ENCODE measurements at places on chromosomes 5 and 9.

GRCh38 chr5:123035360-123035917, 1.1 kb downstream of the PPIC start:
- DNase-seq = peak; percentile 78

DNA sequence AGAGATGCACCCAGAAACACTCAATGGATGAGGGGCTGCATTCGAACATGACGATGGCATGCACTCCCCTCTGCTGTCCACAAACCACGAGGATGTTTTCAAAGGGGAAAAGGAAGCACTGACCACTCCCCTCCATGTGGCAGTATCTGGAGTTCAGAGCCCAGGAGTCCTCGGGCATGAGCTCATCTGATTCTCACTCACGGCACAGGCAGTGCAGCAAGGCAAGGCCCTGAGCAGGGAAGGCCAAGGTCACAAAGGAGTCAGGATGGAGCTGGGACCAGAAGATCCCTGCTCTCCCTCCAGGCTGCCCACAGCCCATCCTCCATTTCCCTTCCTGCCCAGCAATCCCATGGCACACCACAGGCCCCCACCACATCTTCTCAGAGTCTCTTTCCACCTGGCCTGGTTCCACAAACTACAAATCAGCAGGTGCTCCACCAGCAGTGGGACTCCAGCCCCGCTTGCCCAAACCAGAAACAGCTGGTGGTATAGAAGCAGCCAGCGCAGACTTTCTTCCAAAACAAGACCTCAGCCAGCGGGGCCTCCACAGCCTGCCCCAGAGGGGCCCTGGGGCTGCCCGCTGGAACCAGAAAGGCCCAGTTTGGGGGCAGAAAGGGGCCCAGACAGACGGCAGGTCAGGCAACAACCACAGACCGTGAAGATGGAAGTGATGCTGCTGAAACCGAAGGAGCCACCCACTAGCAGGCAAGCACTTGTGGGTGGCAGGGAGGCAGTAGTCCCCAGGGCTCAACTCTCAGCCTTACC, 12.2 kb downstream of the TNIP1 start:
- no peak for DNase-seq

GRCh38 chr5:43729846-43730478, 127.0 kb downstream of the NNT start:
- DNase-seq = peak; percentile 32

DNA sequence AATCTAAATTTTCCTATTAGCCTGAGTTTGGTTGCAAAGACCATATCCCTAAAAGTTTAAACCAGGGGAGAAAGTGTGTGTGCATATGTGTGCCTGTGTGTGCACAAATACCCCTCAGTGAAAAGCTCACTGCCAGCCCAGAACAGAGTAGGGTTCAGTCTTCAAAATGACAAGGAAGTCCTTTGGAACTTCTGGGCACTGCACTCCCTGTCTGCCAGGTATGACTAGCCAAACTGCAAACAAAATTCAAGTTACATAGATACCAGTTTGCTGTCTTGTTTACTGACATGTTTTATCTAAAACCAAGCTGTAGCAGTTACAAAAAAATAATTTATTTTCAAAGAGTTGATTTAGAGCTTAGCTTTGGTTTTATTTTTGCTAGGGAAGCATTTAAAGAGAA, 100.1 kb downstream of the ARHGEF28 start:
- DNase-seq = no peak

DNA sequence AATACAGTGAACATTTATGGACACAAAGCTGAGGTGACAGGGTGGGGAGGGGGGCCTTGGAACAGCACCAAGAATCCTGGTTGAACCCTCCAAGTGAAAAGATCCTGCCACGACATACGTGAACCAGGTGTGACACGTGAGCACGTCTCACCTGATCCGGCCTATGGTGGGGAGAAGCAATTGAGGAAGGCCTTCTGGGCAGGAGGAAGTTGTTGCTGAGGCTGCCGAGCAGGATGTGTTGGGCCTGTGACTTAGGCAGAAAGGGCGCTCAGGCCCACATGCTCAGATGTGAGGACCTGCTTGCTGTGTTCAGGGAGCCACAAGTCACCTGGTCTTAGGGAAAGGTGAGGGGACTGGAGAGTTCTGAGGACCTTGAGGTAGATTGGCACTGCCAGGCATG, 2.5 kb upstream of the MAPK9 start:
- DNase-seq = no peak

DNA sequence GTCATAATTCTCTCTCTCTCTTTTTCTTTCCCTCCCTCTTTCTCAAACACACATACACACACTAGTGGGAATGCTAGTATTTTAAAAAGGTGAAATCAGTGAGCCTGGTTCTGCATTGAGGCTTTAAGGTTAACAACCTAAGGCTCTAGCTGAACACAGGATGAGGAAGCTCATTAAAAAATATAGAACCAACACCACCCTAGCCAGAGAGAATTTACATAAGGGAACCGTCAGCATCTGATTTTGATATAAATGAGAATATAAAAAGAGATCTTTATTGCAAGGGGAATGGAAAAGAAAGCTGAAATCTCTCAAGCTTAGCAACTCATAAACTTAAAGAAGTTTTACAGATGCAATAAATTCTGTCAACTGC, 100.5 kb downstream of the MAMDC2 start:
- DNase-seq = no peak

DNA sequence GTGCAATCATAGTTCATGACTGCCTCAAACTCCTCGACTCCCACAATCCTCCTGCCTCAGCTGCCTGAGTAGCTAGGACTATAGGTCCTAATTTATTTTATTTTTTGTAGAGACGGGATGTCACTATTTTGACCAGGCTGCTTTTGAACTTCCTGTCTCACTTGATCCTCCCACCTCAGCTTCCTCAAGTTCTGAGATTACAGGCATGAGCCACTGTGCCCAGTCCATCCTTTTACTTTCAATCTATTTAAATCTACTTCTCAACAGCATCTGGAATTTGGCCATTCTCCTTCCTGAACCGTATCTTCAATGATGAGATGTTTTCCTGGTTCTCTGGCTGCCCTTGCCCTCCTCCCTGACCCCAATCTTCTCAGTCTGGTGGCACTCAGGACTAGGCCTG, 12.2 kb upstream of the GRIN1 start:
- DNase-seq = no peak

- DNase-seq = no peak
These were observed 101.7 kb upstream of the NTRK2 start for GRCh38 chr9:84567805-84568204.

GRCh38 chr5:50547303-50547702, 106.2 kb upstream of the EMB start:
- DNase-seq = no peak

DNA sequence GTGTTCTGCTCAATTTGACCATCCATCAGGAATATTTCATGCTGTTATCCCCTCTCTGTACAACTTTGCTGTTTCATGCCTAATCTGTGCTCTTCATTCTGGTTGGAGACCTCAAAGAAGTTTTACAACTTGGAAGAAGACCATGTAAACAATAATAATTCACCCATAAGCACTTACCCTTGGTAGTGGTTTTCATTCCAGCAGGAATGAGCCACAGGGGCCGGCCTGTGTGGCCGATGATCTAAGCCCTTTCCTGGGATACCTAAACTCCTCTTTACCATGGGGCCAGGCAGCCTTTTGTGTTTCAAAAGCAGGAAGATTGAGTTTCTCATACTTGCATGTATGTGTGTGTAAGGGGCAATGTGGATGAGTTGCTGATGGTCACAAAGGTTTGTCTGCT, 165.0 kb downstream of the FGF1 start:
- no peak for DNase-seq

- DNase-seq = no peak
These were observed 23.2 kb downstream of the HK3 start for GRCh38 chr5:176875783-176876505.

DNA sequence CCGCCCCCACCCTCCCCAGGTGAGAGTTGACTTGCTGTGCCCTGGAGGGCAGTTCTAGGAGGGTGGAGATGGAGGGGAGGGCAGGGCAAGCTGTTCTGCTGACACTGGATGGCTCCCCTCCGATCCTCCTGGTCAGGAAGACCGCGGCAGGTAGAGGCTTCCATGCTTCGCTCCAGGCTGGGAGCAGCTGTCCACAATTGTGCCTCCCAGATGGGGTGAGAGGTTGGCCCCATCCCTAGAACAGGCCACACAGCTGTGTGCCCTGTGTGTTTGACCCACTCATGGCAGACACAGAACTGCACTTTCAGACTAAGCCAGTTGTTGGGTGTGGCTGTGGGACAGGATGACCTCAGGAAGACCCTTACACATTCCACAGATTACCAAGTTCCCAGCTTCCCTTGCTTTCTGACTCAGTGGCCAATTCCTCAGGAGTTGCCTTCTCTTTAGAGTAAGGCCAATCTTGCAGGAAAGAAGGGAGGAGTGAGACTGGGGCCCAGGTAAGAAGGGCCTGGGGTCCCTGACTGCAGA, 72.1 kb upstream of the HSPA9 start:
- DNase-seq = no peak

GRCh38 chr9:136596630-136597031, 50.8 kb upstream of the NOTCH1 start:
- DNase-seq = no peak

GRCh38 chr5:75363726-75364495, 26.9 kb downstream of the HMGCR start:
- DNase-seq = no peak

GRCh38 chr9:91658513-91659105, 235.0 kb upstream of the NFIL3 start:
- DNase-seq = no peak

- DNase-seq = no peak
These were observed 196.2 kb upstream of the SLC24A2 start for GRCh38 chr9:19985081-19985480.

DNA sequence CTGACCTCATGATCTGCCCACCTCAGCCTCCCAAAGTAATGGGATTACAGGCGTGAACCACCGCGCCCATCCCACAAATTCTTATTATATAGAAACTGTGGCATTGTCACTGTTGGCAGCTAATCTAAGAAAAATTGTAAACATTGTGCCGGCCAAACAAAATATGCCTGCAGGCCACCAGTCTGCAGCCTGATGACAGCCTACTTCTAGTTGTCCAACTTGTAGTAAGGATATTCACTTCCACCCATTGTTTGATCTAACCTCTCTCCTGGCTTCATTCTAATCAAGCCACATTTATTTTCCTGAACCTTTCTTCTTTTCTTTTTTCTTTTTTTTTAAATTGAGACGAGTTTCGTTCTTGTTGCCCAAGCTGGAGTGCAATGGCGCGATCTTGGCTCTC, 13.7 kb upstream of the TMED9 start:
- no peak for DNase-seq

DNA sequence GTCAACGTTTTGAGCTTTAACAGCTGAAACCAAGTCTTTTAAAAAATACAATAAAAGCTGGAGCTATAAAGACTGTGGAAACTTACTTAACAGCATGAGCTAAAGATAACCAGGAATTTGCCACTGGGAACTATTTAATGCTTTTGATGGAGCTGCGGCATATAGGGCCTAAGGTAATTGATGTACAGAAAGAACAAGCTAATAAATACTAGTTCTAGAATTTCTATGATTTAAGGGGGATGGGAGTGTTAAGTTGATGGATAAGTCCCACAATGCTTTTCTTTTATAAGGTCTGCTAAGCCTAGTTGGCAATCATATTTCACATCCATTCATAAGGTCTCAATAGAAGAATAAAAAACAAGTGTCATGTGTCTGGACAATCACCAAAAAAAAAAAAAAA, 334.0 kb upstream of the DMAC1 start:
- DNase-seq = peak; percentile 42

DNA sequence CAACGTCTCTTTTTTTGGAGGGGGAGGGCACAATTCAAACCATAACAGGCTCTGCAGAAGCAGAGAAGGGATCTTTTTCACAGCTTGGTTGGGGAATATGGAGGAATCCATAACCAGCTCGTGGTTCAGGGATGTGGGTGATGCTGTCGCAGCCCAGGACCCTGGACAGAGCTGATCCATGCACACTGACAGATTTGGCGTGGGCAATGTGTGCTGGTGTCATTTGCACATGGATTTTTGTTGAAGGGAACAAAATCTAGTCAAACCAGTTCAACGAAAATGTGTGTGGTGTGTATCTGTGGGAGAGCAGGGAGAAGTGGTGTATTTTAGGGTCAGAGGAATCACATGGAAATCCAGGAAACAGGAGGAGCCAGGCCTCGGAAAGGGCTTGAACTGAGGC, 4.2 kb downstream of the DOCK2 start:
- DNase-seq = peak; percentile 42

DNA sequence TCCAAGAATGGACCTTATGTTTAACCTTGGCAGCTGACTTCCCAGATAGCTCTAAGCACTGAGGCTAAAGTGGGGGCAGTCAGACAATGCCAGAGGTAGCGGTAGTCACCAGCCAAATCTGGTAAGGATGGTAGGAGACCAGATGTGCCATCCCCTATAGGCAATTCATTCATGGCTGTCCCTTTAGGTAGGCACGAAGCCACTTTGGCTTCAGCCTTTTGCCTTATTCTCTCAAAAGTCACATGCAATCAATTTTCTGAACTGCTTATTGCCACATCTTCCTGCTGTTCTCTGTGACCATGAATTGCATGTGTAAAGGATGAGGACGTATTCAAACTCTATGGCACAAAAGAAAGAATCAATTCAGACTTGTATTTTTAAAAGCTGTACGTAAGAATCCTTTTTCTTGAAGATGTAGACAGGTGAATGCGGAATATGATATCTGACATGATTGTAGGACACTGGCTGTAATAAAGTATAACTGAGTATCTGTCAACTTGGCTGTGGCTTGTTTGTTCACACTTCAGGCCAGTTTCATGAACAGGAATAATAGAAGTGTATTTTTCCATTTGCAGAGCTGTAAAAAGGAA, 611.7 kb downstream of the NR2F1-AS1 start:
- DNase-seq = no peak

DNA sequence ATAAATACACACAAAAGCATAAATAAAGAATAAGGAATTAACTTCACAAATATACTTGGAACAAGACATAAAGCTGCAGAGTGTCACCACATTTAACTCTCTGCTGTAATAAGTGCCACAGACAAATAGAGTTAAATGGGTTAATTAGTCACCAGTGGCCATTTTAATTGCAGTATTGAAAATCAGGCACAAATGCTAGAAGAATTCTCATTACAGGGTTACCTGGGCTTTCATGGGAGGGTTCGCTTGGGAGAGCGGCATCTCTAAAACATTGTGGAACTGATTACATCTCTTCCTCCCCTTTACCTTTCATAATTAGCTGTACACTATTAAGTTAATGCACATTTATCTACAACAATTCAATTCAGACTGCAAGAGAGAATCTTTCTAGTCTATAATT, 505.3 kb upstream of the DAP start:
- no peak for DNase-seq

DNA sequence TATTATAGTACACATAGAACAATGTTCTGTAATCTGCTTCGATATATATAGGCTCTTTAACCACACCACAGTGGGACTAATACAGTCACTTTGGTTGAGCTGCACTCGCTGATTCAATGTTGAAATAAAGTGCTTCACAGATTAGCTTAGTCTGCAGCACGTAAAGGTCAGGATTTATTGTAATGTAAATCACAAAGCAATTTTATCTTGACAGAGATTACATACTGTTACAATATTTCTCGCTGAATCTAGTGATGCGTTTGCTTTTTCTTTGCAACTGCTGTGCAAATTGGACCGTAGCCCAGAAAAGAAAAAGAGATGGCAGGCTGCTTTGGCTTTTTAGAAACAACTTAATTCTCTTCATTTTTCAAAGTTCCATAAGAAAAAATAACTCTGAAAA, 52.9 kb downstream of the CETN3 start:
- peak; percentile 92 for DNase-seq

GRCh38 chr9:88075966-88076285, 62.3 kb downstream of the SPATA31C2 start:
- no peak for DNase-seq
